NCI-H524 treated with DMSO at 0.1 percent for 48 hours (cell line): ENCODE measurements at places on chromosomes 12 and 14.
A peak's percentile ranks its signal among the peaks of the same experiment; 100 is the strongest.

DNA sequence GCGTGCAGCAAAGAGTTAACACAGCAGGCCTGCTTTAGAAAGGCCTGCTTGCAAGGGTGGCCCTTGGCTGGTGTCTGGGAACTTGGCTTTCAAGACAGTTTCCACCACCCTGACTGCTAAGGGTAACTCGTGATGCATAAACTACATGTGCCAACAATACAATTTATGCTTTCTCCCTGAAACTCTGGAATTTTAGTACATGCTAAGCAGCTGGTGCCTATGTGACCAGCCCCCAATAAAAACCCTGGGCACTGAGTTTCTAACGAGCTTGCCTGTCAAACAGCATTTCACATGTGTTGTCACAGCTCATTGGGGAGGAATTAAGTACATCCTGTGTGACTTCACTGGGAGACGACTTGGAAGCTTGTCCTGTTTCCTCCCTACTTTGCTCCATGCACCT is 133.1 kb downstream of the SLC5A8 start:
- DNase-seq = no peak

- DNase-seq = no peak
Measured at GRCh38 chr12:5264006-5264405, 167.9 kb upstream of the NTF3 start.

- no peak for DNase-seq
Measured at GRCh38 chr12:42172441-42173210, 28.0 kb upstream of the GXYLT1 start.

DNA sequence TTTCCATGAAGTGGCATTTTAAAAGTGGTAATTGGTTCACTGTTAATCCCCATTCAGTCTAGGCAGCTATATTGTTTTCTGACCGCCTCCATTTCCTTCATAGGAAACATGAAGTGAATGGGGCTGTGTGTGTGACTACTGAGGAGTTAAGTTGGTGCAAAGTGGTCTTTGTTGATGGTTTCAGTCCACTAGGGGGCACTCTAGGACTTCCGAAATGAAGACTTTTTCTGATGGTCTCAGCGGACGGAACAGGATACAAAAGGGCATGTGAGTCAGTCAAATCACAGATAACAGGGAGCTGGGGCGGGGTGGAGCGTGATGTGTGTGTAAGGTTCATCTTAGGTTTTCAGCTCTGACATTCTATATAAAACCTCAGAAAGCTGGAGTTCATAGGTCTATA is 240.1 kb upstream of the OR4E1 start:
- no peak for DNase-seq

DNA sequence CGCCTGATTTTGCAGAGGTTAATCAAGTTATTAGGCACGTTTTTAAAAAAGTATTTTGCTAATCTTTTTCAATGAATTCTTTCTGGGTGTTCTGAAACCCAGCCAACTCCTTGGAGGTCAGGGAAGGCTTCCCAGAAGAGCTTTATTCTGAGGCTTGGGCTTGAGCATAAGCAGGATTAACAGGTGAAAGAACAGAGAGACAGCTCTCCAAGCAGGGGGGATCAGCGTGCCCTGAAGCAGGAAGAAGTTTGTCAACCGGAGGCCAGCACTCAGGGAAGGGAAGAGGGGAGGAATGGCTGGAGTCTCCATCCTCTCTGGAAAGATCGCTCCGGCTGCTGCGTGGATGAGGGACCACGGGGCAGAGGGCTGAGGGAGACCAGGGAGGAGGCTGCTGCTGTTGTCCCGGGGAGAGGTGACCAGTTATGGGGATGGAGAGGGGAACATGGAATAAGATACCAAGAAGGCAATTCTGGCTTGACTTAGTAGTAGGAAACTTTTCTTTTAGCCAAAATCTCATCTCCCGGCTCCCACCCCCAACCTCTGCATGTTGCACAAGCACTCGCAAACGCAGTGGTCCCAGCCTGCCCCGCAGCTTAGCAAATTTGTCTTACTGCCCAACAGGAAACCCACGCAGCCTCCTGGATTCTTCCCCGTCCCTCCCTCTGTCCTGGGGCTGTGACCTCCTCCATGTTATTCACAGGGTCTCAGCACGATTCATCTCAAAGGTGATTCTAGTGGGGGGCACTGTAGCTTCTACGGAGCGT is 1.1 kb upstream of the SSH1 start:
- no peak for DNase-seq

DNA sequence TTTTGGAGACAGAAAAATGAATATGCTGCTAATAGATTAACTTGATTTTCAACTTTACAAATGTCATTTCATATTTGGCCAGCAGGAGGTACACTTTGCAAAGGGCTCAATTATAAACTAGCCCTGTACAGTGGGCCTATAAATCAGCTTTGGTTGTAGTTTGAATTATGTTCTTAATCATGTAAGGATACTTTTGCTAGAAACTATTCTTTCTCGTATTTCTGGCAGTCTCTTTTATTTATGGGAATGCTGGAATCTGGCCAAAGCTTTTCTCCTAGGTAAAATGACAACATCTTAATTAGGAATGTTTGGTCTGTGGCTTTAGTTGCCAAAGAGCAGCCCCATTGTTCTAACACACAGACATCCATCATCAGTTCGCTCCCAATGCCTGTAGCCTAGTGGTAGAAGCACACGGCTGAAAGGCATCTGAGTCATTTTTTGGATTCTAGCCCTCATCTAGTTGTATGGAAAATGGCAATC is 1322.3 kb upstream of the SEL1L start:
- no peak for DNase-seq

DNA sequence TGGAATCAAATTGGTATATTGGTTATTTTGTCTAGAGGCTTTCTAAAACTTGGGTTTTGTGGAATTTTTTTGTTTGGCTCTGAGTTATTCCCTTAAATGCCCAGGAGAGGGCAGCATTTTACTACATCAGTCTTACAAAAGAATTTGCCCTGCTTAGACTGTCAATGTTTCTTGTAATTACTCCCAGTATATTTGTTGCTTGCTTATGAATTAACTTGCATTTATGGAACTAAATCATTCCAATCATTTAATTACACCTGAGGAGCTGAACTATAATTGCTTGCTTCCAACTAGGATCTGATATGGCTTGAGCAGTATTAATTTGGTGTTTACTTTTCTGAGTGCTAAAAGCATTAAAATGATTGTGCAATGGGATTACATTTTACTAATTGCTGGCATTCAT is 48.7 kb downstream of the MIPOL1 start:
- peak; percentile 33 for DNase-seq

DNA sequence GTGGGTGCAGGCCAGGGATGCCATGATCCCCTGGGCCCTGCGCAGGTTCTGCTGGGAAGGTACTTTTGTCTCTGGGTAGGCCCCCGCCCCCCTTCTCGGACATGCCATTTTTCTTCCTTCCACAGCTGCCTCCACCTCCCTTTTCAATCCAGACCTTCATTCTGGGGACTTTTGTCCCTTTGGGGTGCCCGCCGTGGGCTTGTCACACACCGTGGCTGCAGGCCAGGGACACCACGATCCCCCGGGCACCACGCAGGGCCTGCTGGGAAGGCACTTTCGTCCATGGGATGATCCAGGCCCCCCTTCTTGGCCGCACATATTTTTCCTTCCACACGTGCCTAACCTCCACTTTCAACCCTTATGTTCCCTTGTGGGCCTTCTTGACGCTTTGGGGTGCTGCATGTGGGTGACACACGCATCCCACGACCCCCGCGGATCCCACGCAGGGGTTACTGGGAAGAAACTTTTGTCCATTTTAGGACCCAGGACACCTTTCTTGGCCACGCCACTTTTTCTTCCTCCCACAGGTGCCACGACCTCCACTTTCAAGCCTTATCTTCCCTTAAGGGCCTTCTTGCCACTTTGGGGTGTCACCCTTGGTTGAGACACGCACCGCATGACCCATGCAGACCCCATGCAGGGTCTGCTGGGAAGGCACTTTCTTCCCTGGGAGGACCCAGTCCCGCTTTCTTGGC is 272.5 kb downstream of the ALG10 start:
- no peak for DNase-seq

- DNase-seq = no peak
Measured at GRCh38 chr14:64654901-64655300, 49.3 kb upstream of the PLEKHG3 start.

DNA sequence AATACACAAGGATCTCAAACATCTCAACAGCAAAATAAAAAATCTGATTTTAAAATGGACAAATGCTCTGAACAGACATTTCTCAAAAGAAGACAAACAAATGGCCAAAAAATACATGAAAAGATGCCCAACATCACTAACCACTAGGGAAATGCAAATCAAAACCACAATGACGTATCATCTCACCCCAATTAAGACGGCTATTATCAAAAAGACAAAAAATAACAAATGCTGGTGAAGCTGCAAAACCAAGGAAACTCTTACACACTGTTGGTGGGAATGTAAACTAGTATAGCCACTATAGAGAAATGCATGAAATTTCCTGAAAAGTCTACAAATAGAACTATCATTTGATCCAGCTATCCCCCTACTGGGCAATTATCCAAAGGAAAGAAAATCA is 145.0 kb downstream of the BTG1 start:
- DNase-seq = no peak

- DNase-seq = no peak
Measured at GRCh38 chr14:89773644-89774316, 180.8 kb downstream of the EFCAB11 start.

DNA sequence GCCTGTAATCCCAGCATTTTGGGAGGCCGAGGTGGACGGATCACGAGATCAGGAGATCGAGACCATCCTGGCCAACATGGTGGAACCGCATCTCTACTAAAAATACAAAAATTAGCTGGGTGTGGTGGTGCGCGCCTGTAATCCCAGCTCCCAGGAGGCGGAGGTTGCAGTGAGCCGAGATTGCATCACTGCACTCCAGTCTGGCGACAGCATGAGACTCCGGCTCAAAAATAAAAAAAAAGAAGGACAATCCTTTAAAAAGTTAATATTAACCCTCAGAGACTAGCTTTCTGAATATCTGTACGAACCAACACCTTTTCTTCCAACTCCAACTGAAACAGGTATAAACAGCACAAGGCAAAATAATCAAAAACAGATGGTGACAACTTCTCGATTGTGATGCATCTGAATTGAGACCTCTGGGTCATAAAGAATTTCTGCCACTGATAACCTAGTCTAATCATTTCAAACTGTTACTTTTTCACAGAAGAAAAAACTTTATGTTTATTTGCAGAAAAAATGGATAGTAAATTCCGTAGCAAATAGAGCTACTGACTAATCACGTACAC is 27.8 kb downstream of the CLIP1 start:
- no peak for DNase-seq

GRCh38 chr12:54162741-54163140 is 26.0 kb downstream of the SMUG1 start:
- peak; percentile 54 for DNase-seq

- DNase-seq = no peak
Measured at GRCh38 chr14:97920201-97920600, 1123.0 kb downstream of the VRK1 start.
